ENCODE measurements at places on chromosomes 5 and 9.

GRCh38 chr5:151810897-151811296 is 39.1 kb downstream of the G3BP1 start:
- DNase-seq: no peak

DNA sequence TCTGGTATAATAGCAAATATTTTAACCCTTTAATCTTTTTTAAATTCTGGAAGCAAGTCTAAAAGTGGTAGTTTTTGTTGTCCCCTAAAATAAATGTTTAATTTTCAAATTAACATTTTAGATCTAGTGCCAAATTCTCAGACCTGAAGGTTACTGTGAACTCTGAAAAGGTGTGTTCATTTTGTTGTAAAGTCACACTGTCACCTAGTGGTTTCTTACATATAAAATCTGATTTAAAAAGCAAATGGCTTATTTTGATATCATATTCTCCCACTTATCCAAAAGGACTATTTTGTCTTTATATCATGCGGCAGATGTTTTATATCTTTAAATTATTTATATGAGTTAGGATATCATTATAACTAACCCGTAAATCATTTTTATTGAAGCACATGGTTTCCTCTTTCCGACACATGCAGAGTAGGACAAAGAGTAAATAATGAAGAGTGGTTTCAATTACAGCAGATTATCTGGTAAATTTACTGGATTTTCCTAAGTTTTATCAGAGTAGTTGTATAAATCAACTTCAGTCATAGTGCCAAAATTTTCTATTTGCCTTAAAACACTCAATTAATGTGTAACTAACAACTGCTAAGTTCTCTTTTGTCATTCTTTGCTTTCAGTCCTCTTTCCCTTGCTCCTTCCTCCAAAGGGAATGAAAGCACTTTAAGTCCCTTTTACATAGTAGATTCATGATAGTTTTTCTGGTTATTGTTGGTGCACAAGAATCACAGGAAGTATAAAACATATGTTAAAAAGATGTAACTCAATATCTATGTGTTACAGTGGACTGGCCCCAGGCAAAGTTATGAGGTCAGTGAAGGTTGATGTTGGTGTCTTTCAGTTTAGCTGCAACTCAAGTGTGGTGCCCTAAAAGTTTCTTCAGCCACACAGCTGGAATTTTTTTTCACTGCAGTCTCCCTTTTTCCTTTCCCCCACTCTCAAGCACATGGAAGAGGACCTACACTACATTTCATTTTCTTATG is 189.6 kb downstream of the COX7C start:
- no peak for DNase-seq

DNA sequence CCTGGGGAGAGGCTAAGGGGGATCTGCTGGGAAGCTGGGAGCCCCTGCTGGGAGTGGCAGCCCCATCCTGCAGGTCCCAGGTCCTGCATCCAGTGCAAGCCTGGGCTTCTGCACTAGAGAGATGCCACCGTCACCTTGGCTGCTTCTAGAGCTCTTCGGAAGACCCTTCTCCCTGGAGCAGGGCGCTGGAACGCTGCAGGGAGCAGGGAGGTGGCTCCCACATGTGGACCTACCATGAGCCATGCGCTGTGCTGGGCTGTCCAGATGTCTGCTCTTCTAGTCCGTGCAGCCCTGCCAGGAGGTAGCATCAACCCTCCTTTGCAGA is 90.9 kb upstream of the PHYKPL start:
- DNase-seq: no peak

DNA sequence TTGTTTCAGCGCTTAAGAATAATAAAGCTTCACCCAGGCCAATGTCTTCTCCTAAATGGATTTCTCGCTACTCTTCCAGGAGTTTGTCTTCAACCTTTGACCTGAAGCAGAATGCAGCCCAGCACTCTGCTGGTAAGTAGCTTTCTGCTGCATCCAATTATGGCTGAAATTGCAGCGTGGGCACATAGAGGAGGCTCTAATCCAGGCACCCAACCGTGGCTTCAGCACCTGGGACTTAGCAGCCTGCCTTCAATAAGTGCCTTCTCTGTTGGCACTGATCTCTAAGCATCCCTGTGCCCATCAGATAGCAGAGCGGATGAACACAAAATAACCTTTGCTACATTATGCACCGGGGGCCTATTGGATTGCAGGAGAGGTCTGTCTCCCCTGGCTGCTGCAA is 105.2 kb downstream of the TRIM32 start:
- DNase-seq: no peak

- DNase-seq: peak; percentile 16
Observed at GRCh38 chr5:33524476-33524875, 83.7 kb downstream of the TARS1 start.

DNA sequence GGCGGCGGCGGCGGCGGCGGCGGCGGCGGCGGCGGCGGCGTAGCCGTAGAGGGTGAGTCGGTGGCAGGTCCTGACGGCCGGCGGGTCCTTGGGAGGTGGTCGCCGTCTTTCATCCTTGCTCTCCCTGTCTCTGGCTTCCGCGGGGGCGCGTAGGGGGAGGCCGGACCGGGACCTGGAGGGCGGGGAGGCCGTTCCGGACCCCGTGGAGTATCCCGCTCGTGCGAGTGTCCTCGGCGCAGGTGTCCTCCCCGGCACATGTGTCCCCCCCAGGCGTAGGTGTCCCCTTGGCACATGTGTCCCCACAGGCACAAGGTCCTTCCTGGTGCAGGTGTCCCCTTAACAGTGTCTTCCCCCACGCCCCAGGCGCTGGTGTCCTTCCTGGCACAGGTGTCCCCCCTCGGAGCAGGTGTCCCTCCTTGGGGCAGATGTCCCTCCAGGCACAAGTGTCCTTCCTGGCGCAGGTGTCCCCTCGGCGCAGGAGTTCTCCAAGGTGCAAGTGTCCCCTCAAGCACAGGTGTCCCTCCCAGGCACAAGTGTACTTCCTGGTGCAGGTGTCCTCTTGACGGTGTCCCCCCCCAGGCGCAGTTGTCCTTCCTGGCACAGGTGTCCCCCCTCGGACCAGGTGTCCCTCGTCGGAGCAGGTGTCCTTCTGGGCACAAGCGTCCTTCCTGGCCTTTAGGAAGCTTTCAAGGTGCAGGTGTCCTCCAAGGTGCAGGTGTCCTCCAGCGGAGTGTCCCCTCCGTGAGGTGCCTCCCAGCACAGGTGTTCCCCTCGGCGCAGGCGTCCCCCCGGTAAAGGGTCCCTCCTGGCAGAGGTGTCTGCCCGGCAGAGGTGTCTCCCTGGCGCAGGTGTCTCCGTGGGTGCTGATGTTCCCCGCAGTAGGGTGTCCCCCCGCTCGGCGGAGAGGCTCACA is 519 bp downstream of the EXOC3 start:
- no peak for DNase-seq

- DNase-seq: no peak
Observed at GRCh38 chr5:132050136-132050535, 10.3 kb upstream of the IL3 start.

DNA sequence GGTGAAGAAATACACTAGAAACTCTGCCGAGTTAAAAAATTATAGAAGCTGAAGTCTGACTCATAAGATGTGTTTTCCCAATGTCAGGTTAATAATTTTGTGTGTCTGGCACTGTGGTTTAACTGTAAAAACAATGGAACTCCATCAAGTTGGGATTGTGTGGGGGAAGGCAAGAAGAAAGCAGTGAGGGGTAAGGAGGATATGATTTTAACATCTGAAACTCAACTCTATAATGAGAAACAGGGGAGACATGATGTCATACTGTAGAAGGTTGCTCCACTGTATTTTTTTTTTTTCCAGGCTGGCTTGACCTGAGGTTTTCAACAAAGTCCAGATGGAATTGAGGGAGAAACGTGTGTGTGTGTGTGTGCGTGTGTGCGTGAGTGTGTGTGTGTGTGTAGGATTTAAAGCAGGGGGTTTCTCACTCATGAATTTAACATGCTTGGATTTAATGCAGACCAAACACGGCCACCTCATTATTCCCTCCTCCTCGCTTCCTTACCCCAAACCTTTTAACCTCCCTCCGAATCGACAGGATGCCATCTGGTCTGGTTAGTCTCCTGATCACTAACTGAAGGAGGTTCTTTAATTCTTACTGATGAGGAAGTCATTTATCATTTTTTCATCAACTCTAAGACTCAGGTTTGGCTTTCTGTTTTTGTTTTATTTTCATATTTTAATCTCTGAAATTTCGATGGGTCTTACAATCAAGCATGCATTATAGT is 140.2 kb upstream of the LPAR1 start:
- DNase-seq: peak; percentile 83

GRCh38 chr5:154408811-154409210 is 37.0 kb upstream of the SAP30L start:
- DNase-seq: no peak
